ENCODE measurements at places on chromosomes 2 and 18. TPM values are rescaled to one million over a fixed set of nuclear protein-coding genes. Genes with fewer than 3 reads are reported as not detected.

Gene NFATC1
- 17.2 TPM for total RNA-seq

Gene KCNE4
- total RNA-seq, result 4.2 TPM

Gene STARD6
- 0.19 TPM for total RNA-seq

Gene ASB18
- not detected for total RNA-seq

Gene LDLRAD4
- 42.3 TPM for total RNA-seq

Gene GAD1
- 1.1 TPM for total RNA-seq

Gene TEX44
- not detected for total RNA-seq

Gene CYS1
- total RNA-seq, result 245 TPM

Gene COL3A1
- total RNA-seq, result 138 TPM
